ENCODE measurements at places on chromosomes 6 and 20.

DNA sequence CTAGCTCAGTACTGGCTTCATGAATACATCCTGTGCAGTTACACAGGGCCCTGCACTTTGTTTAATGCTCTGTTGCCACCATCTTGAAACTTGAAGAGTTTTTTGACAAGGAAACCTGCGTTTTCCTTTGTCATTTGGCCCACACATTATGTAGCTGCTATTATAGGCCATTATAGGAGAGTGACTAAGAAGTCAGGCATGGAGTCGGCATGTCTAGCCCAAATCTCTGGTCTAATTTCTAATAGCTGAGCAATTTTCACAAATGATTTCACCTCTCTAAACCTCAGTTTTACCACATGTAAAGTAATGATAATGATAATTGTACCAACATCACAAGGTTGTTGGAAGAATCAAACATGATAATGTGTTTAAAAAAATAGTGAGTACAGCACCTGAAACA, 67.1 kb upstream of the MYLIP start:
- no peak for DNase-seq

- no peak for DNase-seq
These were observed 124.6 kb downstream of the AIG1 start for GRCh38 chr6:143185288-143185687.

DNA sequence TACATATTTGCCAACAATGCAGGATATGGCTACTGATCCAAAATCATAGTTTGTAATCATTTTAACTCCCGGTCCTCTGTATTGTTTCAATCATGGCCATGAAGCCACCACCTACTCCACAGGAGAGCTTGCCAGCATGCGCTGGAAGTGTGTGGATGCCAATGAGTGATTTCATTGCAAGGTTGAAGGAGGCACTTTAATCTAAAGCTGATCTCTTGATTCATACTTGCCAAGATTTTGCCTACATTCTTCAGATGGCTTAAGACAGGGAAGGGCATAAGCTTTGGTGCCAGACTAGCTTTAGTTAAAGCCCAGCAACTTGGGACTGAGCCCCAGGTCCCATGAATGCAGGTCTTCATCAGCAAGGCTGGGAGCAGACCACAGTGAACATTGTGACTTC, 58.8 kb downstream of the TPD52L1 start:
- no peak for DNase-seq

- DNase-seq = peak; percentile 53
These were observed 16.2 kb downstream of the SUN5 start for GRCh38 chr20:32988008-32988407.

- no peak for DNase-seq
These were observed 46.7 kb upstream of the ISM1 start for GRCh38 chr20:13174402-13174801.

- DNase-seq = no peak
These were observed 7.7 kb upstream of the SLC35A1 start for GRCh38 chr6:87465051-87465450.
